ELR (cell line): ENCODE measurements at places on chromosomes 11 and 22.

- DNase-seq = no peak
These were observed at the start of gene CD3D for GRCh38 chr11:118342503-118343161. TSS of gene CD3D (minus strand) at chr11:118342705. CDS start at chr11:118342607, 98 bp downstream.

GRCh38 chr11:74366576-74366975, 31.7 kb downstream of the PGM2L1 start:
- peak; percentile 33 for DNase-seq

- no peak for DNase-seq
These were observed 15.2 kb downstream of the TRIM3 start for GRCh38 chr11:6458352-6459098.

DNA sequence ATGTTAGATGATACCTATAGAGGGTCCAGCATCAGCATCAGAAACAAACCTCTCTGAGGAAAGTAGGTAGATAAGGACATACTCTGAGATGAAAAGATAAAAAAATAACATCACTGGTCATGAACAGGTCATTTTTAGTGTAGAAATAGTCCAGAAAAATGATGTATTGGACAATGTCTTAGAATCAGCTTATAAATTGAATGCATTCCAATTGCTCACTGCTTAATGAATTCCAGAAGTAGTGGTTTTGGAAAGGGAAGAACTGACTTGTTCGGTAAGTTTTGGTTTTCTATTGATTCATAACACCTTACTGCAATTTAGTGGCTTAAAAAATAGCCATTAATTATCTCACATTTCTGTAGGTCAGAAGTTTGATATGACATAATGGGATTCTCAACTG, 929.5 kb upstream of the CCDC90B start:
- DNase-seq = no peak

DNA sequence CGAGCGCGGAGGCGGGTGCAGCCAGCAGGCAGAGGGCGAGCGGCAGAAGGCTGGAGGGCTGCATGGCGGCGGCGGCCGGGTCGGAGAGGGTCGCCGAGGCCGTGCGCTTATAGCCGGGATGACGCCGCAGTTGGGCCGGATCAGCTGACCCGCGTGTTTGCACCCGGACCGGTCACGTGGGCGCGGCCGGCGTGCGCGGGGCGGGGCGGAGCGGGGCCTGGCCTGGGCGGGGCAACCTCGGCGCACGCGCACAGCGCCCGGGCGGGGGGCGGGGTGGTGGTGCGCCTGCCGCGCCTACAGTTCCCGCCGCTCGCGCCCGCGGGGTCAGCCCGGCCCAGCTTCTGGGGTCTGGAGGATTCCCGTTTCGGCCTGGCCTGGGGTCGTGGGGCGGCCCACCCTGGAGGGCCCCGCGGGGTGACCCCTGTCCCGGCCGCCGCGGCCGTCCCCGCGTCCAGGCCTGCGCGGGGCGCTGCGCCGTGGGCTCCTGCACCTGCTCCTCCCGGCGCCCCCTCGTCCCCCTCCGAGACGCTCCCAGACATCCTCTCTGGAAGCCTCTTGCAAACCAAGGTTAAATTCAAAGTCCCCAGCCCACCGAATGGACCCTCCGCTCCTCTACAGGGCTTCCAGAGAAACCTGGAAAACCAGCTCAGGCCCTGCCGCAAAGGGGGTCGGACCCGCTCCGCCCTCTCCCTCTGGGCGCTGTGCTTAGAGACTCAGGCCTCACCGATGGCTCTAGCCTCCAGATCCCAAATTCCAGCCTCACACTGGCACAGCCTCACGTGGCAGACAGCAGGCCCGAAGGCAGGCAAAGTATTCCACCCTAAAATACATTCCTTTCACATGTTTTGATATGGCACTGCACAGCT, at the start of gene CTSD:
CTSD (minus strand) TSS at position 132 of the 866 bp plus-strand sequence; CDS start at position 64, 68 bp downstream.
- peak; percentile 86 for DNase-seq

GRCh38 chr11:127524618-127525017, 524.0 kb upstream of the KIRREL3 start:
- no peak for DNase-seq

DNA sequence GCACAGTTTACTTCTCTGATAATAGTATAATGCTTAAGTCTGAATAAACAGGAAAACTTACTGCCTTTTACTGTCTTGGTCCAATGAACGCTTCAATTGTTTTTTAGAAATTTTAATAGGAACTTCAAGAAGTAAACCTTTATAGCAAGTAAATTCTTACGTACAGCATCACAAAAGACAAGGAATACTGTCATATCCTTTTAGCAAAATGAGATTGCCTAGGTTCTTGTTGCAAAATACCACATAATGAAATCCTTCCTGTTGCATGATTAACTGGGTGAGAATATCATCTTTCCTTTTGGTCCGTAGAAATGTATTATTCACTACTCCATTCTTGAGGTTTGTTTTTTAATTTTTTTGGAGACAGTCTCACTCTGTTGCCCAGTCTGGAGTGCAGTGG, 22.3 kb upstream of the HIKESHI start:
- no peak for DNase-seq

DNA sequence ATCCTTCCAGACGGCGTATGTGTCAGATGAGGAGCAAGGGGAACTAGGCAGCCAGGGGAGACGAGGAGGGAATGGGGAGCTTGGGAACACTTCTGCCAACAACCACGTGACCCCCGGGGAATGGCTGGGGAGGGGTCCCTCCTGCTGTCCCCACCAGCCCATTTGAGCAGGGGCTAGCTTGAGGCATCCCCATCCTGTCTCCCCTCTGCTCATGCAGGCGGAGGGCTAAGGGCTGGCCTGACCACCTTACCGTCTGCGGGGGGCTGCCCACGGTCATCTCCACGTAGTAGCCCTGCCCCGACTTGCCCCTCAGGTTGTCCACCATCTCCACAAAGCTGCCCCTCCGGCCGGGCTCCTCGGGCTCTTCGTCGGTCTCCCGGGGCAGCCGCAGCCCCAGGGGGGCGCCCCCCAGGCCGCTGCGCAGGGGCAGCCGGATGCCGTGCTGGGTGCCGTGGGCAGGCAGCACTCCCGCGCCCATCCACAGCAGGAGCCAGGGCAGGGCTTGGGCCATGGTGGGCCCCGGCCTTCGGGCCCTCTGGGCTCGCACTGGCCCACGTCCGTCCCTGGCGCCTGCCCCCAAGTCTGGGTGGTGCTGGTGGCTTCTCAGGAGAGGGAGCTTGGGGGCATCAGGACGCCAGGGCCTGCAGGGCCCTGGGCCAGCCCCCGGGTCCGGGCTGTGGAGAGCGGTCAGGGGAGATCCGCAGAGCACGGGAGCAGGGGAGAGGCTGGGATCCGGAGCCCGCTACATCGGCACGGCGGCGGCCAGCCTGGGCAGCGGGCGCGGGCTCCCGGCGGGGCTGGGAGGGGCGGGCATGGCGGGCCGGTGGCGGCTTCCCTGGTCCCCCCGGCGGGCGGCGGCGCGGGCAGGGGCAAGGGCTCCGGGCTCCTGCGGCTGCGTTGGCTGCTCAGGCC, 515 bp downstream of the BACE1 start:
- DNase-seq = peak; percentile 44

DNA sequence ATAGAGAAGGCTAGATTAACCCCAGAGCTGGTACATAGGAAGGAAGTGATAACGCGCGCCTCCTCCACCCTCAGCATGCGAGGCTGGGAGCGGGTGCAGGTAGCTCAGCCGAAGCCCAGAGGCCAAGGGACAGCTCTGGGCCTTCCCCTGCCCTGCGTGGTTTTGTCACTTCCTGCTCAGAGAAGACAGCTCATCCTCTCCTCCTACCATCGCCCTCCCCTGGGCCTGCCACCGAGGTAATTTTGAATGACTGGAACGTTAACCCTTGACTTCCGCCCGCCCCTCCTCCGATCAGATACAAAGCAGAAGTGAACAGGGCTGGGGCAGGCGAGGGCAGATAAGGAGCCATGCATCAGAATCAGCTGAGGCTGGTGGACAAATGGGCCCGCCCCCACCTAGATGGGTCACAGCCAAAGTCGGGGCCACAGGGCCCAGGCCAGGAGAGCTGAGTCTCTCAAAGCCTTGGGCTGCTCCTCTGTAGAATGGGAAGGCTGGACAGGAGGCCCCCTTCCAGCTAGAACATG, 1.6 kb downstream of the RAC2 start:
- peak; percentile 79 for DNase-seq

GRCh38 chr11:26985943-26986342, 8.0 kb upstream of the FIBIN start:
- DNase-seq = no peak

GRCh38 chr11:15783619-15784018, 572.7 kb downstream of the SOX6 start:
- no peak for DNase-seq

- no peak for DNase-seq
These were observed 584.0 kb upstream of the RAG2 start for GRCh38 chr11:37182031-37182430.

DNA sequence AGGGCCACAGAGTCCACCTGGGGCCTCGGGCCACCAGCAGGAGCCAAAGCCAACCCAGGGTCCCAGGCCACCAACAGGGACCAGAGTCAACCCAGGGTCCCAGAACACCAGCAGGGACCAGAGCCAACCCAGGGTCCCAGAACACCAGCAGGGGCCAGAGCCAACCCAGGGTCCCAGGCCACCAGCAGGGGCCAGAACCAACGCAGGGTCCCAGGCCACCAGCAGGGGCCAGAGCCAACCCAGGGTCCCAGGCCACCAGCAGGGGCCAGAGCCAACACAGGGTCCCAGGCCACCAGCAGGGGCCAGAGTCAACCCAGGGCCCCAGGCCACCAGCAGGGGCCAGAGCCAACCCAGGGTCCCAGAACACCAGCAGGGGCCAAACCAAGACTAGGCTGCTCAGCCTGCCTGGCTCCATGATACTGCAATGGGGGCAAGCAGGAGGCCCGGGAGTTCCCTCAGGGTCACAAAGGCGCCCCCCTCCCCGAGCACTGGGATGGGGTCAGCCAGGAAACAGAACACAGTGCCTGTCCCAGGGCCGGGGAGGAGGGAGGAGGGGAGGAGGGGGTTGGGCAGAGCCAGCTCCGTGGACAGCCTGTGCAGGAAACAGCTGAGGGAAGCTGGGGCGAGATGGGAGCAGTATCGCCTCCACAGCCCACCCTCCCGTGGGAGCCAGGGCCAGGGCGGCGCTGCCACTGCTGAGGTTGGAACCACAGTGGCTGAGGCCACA, 62.0 kb upstream of the PRR5 start:
- no peak for DNase-seq

GRCh38 chr11:6557761-6558674, 45.4 kb downstream of the RRP8 start:
- DNase-seq = no peak

DNA sequence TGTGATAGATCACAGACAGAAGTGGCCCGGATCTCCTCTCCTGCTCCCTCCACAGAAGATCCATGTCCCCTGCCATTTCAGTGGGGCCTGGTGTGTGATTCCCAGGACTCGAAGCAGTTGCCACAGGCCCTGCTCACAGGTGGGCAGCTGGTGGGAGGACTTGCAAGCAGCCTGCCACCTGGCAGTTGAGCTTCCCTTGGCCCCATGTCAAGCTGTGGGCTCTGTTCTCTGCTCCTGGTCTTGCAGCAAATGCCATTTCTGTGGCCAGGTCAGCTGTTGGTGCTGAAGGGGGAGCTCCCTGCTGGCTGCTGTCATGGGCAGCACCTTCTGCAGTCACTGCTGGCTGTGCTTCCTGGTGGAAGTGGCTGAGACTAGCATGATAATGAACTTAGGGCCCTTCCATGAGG, 59.1 kb upstream of the SLC22A12 start:
- DNase-seq = no peak

- DNase-seq = no peak
These were observed 7.3 kb downstream of the ARRB1 start for GRCh38 chr11:75344186-75344585.

DNA sequence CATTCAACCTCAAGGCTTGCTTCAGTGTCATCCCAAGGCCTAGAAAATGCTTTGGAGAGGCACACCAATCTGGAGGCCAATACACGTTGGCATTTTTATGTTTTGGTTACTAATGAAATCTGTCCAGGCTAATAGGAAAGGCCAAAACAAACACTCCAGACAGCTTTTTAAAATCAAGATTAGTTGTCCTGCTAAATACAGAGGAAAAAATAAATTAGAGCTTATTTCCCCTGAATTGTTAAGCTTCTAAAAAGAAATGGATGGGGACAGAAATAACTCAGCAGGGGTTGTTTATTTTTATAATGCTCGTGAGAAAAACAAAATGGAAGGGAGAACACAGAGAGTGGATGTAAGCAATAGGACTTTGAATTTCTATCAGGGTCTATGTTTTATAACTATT, 438.5 kb upstream of the LRRC4C start:
- DNase-seq = no peak

- DNase-seq = no peak
These were observed 72.5 kb upstream of the DRD2 start for GRCh38 chr11:113547739-113548138.
